Activated effector memory CD4-positive, alpha-beta T cell treated with Interleukin-2 at 50 U/mL for 16 hours (primary cell): ENCODE measurements at places on chromosomes 7 and 10.
A peak's percentile ranks its signal among the peaks of the same experiment; 100 is the strongest.

- no peak for DNase-seq
Measured at GRCh38 chr7:151244841-151245346, 3.6 kb downstream of the SMARCD3 start.

DNA sequence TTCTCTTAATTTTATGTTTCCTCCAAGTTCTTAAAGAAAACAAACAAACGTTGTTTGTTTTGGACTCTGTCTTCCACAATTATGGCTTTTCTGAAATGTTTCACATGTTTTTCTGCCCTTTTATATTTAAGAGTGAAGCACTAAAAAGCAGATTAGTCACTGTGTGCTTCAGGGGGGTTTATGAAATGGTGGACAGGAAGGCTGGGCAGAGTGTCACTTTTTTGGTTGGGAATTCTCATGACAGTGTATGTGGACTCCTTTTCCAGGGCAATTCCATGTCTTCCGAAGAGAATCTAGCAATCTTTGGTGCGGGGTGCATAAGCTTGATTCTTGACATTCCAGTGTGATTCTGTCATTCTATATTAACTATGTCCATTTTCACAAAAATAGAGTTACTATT lies 669.4 kb downstream of the PARD3 start:
- no peak for DNase-seq

DNA sequence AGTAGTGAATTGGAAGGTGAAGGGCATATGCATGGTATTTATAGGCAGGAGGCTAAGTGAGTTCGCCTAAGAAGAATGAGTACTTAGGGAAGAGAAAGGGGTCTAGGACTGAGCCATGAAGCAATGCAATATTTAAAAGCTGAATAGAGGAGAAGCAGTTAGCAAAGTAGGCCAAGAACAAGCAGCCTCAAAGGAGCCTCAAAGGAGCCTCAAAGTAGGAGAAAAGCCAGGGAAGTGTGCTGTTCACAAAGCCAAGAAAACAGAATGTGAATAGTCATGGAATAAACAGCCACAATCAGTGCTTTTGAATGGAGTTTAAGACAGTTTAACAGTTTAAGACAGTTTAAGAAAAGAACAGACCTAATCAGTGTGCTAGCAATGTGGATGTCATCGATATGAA lies 762.0 kb downstream of the SORCS1 start:
- no peak for DNase-seq

DNA sequence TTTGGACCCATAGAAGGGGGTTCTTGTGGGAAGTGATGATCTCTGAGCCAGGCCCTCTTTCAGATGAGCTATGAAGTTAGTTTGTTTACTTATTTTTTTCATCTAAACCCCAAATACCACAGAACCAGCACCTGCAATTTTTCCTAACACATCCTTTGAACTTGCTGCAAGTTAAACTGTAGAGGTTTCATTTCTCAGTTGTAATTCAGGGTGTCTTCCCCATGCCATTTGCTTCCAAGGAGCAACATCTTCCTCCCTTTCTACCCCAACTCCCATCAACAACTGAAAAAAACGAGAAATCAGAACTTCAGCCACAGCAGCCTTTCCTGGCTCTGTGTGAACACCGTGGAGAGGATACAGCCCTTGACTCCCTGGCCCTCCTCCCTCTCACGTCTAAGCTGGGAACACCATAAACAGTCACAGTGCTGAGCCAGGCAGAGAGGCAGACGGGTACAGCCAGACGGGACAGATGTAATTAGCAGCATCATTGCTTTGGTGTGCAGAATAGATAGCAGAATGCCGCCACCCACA lies 63.6 kb downstream of the RGS10 start:
- no peak for DNase-seq

DNA sequence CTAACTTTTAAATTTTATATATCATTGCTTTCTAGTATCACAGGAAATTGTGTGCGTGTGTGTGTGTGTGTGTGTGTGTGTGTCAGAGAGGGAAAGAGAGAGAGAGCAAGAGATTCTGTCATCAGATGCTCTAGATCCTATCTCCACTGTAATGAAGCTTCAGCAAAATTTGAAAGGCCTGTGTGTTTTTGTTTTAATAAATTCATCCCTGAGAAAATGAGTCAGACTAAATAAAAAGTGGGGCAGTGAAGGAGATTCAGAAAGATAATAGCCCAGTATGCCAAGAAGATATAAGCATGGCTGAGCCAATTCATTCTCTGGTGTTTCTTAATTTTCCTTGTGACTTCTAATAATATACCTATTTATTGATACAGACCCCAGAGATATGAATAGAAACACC lies 184.2 kb upstream of the TMEM196 start:
- DNase-seq: no peak

- DNase-seq: no peak
Measured at GRCh38 chr7:130995252-130996081, 261.5 kb upstream of the KLF14 start.

DNA sequence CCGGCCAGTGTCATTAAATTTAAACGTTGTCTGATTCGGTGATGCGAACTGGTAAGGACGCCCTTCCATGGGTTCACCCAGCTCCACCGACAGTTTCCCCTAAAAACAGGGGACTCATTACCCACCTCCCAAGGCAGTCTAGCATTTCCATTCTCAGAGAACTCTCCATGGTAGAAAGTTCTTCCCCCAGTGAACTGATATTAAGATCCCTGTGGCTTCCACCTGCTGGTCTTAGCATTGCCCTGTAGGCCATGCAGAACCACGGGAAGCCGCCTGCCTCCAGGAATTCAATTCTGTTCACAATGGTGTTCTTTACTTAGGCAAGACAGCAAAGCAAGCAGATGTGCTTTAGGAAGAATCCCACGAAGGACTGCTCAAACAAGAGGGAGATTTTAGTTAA lies 128.9 kb upstream of the NANOS1 start:
- DNase-seq: no peak

GRCh38 chr10:45580371-45581215 lies 92.0 kb downstream of the ZFAND4 start:
- DNase-seq: no peak

DNA sequence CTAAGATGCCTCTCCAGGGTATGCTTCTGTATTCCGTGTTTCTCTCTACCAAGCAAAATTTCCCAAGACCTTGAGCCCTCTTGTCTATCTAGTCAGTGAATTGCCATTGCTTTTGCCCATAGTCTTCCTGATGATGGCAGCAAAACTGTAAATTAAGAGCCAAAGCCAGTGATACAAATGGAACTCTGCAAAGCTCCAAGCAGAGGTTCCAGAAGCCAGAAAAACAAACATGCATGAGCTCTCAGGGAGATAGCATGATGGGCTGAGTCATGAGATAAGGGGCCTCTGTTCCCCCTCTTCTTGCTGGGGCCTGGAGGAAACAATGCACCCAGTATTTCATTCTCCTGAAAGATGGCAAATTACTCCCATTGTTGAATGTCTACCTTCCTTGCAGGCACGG lies 24.7 kb downstream of the LSMEM1 start:
- no peak for DNase-seq

- DNase-seq: peak; percentile 35
Measured at GRCh38 chr7:140209866-140210609, 33.3 kb upstream of the KDM7A start.

DNA sequence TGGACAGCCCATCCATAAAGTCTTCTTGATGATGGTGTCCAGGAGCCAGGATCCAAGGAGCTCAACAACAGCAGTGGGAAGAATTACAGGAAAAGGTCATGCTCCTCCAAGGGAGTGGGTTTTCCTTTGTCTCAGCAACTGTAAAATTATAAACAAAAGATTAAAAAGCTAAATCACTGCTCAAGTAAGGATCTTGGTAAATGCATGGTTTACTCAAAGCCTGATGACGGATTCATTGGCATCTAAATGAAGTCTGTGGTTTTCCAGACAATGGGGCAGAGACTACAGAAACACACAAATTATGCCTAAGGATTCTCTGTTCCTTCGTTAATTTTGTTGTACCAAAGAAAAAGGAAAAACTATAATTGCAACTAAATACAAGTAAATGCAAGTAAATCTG lies 36.4 kb upstream of the DLX6 start:
- no peak for DNase-seq

DNA sequence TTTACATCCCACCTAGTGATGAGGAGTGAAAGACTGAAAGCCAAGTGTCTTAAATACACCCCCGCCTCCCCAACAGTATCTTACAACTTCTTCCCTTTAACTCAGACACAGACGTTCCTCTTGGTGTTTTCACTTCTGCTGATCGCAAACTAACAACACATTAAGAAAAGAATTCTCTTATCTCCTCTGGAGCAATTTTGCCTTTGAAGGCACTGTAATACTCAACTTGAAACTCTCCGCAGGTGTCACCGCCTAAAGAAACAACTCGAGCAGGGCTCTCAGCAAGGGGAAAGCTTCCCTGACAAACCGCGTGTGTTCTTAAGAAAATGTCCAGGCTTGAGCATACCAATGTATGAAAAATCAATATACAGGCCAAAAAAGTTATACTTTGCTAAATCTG lies 452 bp downstream of the SEMA3C start:
- no peak for DNase-seq

GRCh38 chr10:4278186-4278585 lies 493.2 kb upstream of the KLF6 start:
- DNase-seq: no peak
